ENCODE measurements at places on chromosomes 3 and 15.

- DNase-seq: no peak
These were observed 22.6 kb upstream of the NR2F2 start for GRCh38 chr15:96307856-96308394.

GRCh38 chr3:110969229-110970211 is 102.1 kb upstream of the NECTIN3 start:
- DNase-seq: no peak

- DNase-seq: no peak
These were observed 573.8 kb upstream of the NAALADL2 start for GRCh38 chr3:174285242-174285864.

GRCh38 chr3:186152889-186153292 is 44.0 kb upstream of the ETV5 start:
- DNase-seq: peak; percentile 12

- no peak for DNase-seq
These were observed 26.5 kb downstream of the LYSMD4 start for GRCh38 chr15:99706557-99707303.

- DNase-seq: peak; percentile 99
These were observed 40.4 kb downstream of the WHAMM start for GRCh38 chr15:82849556-82850512.

DNA sequence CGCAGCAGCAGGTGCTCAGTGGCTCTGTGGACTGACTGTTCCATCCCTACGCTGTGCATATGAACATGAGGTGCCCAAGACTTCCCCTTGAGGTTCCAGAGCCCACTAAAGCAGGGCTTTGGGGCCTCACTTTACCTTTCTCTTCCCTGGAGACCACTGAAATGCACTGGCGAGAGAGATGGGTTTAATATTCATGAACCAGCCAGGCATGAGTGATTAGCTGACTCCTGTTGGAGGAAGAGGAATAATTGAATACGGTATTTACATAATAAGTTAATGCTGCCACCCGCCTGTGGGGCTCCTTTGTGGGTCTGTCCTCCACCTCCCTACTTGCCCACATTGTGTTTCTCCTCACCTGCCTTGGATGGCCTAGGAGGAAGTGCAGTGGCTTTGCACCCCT is 263.4 kb downstream of the TLE3 start:
- no peak for DNase-seq

DNA sequence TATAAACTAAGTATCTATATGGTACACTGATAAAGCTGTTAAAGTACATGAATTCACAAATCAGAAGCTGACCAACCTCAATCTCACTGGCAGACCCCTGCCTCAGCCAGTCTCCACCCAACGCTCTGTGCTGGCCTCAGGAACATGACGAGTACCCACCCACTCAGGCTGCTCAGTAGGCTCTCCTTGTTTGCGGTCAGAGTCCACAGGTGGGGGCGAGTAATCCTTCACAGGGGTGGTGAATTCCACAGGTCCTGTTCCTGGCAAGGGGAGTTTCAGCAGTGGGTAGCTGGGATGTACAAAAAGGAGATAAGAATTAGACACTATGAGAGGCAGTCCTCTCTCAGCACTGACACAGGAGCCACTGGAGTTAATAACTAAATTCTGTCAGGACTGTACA is 40.9 kb downstream of the SCAP start:
- no peak for DNase-seq

Measured in OCI-M1 (cell line).